ENCODE measurements at places on chromosomes 12 and 14.

GRCh38 chr12:70366581-70367257, 629 bp downstream of the KCNMB4 start:
- peak; percentile 59 for DNase-seq

- DNase-seq: no peak
Measured at GRCh38 chr14:61350427-61351270, 29.3 kb downstream of the PRKCH start.

DNA sequence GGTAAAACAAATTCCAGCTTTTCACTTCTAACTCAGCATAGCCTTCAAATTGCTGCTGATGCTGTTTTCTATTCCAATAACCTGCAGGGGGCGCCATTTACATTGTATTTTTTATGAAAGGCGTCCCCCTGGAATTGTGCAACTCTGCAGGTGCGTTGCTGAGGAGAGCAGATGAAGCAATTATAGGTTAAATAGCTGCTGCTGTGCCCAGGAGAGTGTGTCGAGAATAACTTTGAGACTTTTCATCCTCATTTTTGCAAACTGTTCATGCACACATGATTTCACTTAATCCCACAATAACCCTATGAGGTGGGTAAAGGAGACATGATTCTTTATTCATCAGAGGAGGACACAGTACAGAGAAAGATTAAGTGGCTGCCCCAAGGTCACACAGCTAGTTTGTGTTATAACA, 75.7 kb downstream of the MYRFL start:
- DNase-seq: peak; percentile 60

DNA sequence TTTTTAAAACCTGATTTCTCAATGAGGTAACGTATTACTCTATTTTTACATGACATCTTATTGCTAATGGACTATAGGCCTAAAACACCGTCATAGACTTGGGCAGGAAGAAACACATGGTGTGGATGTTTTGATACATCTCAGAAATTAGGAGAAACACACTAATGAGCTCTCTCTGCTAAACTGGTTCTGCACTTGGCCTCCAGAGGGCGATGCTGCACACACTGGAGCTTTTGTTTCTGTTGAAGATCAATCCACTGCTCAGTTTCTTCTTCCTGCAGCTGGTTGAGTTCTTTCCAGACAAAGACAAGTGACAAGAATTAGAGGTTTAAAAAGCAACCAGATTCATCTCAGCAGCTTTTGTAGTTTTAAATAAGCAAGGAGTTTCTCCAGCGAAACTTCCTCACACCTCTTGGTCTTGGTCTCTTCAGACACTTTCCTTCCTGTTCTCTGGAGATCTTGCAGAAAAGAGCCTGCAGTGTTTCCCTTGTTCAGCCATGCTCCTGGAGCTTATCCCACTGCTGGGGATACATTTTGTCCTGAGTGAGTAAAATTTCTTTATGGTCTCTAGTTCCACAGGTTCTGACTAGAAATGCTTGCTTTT, 178.5 kb upstream of the OR4E1 start:
- peak; percentile 65 for DNase-seq

GRCh38 chr12:19757317-19757877, 318.1 kb downstream of the AEBP2 start:
- DNase-seq: peak; percentile 8

DNA sequence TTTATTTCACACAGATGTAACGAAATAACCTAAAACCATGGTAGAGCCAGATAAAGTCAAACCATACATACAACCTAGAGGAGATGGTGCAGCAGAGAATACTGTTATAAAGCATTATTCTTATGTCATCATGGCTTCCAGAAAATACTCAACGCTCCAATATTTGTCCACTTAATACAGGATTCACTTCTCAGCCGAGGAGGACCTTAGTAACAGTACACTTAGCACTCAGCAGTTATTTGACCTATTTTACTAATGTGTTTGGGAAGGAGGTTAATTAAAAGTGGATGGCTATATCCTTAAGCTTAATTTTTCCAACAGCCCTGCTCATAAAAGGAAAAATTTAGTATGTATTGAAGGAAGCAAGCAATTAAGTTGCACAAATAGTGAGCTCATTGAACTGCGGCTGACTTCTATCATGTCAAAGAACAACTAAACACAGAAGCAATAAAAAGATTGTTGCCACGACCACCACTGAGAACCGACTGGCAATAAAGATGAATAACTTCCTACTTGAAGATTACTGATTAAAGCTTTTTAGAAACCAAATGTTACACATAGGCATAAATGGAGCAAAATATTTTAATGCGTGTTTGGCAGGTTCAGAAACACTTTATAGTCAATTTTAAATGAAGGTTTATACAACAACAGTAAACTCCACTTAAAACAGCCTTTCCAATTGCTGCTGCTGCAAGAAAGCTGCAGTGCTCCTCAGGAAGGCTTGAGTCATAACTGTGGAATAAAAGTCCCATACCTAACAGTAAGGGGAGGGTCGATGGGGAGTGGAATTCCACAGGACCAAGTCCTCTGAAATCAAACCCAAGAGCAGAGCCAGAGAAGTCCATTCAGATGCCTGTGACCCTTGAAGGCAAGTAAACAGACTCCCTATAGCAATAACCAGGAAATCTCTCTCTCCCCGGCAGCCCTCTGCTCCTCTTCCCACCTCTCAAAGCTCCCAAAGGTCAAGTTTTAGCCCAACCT, 218.9 kb upstream of the CDKN3 start:
- no peak for DNase-seq

GRCh38 chr12:126493366-126494108, 1428.3 kb downstream of the AACS start:
- no peak for DNase-seq

DNA sequence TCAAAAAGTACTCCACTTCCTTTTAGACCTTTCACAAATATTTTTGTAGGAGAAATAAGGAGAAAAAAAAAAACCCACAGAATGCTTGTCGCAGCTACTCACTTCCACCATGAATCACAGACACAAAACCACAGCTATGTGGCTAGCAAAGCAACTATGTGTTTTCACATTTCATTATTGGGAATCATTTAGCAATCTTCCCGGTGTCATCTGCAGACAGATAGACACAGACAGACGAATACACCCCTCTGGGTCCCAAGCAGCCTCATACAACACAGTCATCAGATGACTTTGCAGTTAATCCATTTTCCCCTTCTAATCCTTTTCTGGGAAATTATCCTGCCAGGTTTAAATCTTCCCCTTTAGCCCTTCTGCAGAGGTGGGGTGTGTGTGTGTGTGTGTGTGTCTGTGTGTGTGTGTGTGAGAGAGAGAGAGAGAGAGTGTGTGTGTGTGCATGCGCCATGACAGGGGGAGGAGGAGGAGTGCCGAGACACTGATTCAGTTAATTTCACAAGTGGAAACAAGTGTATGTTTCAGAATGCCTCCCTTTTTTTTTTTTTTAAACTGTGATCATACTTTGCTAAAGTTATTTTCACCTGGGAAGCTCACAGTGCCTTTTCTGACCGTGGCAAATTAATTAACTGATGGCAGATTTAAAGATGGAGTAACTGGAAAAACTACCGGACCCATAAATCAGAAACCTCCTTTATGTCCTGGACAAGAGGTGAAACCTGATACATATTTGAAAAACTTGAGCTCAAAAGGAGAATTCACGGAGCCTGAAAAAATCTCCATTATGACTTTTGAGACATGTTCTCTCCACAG, 39.9 kb downstream of the LTBP2 start:
- no peak for DNase-seq

DNA sequence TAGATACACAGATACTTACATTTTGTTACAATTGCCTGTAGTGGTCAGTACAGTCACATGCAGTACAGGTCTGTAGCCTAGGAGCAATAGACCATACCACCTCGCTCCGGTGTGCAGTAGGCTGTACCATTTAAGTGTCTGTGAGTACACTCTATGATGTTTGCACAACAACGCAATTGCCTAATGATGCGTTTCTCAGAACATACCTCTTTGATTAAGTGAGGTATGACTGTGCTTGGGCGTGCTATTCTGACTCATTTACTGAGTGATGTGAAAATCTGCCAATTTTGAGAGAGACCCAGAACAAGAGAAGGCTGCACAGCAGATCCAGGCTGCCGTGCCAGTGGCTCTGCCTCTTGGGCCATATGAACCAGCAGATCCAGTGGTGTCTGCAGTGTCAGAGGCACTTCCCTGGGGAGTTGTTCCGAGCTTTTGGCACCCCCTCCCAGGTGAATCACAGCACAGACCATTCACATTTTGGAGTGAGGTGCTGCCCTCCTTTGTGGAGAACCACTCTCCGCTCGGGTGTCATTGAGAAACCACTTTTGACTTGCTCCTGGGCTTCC, 20.4 kb downstream of the DLK1 start:
- DNase-seq: no peak

GRCh38 chr12:18250313-18250916, 10.9 kb upstream of the PIK3C2G start:
- no peak for DNase-seq

DNA sequence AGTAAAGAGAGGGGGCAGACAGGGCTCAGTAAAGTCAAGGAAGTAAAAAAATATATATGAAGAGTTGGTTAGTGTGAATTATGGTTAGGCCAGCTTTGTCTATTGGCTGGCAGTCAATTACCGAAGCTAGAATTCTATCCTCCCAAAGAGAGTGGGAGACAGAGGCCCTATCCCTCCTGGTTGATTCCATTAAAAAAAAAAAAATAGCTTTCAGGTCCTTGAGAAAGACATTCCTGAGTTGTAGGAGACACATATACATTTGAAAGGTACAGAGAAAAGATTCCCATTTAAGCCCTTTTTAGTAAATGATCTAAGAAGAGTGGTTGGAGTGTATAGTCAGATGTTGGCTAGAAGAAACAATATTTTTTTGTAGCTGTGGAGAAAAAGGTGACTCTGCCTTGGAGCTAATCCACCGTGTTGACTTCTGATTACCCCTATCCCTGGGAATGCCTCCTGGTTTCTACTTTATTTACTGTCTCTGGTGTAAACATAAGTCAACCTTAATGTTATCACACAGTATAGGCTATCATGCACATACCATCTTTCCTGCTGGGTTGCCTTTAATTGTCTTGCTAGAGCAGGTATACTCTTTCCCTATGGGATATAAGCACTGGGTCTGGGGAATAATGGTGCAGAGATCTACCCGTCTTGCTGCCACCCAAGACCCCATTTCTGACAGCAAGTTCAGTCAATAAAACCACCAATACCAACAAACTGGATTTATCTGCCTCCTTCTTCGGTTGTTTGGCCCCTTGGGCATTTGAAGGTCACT, 859.9 kb upstream of the ATXN7L3B start:
- DNase-seq: no peak

DNA sequence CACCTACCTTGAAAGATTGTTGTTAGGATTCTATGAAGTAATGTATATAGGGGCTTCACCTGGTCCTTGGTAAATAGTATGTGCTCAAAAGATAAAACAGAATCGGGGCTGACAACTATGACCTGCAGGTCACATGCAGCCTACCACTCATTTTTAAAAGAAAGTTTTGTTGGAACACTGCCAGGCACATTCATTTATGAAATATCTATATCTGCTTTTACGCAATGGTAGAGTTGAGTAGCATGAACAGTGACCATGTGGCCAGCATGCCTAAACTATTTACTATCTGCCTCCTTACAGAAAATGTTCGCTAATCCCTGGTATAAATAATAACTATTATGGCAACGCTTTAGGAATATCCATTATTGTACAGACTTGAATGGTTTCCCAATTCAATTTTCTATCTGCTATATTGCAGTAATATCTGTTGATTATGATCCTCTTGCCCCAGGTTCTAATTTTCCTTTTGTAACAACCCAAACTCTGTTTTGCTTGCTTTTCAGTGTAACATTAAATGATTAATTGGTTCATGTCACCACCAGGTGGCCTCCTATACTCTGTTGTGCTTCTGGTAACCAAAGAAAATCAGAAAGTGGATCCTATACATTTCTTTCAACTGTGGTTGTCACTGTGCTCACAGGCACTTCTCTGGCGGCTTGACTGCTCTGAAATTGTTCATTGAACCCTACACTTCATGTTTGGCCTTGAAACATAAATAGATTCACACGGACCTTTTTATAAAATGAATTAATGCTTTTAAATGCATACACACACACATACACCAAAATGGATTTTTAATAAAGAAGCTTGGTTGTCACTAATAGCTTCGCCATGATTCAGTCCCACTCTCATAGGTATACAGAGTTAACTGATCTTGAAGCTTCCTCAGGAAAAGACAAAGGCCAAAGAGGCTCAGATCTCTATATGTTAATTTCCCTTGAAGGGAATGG, 227.7 kb upstream of the NPAS3 start:
- peak; percentile 13 for DNase-seq

DNA sequence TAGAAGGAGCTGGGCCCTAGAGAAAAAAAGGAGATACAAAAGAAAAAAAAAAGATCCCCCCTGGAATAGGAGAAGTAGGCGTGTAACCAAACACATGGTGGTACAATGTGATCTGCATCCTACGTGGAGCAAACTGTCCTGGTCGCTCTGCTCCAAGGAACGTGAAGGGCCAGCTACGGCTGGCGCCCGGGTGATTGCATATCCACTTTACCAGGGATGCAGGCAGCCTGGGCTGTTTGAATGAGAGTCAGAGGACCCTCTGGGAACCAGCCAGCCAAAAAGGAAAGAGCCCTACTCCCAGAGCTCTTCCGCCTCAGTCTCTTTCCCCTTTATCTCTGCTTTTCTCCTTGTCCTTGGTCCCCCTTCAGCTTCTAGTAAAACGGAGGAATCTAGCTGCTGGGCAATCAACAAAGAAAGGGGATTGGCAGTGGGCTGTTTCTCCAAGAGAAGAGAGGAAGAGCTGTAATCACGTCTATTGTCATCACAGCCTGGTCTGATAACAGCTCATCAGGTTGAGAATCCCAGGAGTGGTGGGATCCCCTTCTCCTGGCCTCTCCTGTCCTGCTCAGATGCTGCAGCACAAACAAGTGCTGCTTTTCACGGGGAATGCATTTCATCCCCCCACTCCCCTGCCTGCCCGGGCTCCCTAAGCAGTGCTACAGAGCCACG, 156.0 kb downstream of the ADCK1 start:
- no peak for DNase-seq
